ENCODE measurements at places on chromosomes 4 and X. TPM values are rescaled to one million over a fixed set of nuclear protein-coding genes. Genes with fewer than 3 reads are reported as not detected.

DNA sequence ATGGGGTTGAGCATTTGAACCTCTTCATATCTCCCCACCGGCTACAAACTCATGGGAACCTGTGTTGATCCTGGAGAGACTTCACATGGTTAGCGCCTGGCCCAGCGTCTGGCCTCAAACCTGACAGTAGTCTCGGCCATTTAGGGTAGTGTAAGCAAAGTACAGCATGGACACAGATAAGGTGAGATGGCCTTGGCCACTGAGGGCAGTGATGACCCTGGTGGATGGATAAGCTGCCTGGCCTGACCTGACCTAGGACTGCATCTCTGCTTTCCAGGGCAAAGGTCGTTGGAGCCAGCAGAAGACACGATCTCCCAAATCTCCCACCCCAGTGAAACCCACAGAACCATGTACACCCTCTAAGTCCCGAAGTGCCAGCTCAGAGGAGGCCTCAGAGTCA lies 51.7 kb downstream of the BCORL1 start:
- H3K27ac ChIP-seq: no peak overlapping the region
- no peaks in the 10 kb centered on the region for H3K4me1 ChIP-seq
- no peaks in the 10 kb centered on the region for H3K36me3 ChIP-seq
- no peak for DNase-seq
- no peak overlapping the region for H3K4me3 ChIP-seq
- no peaks in the 10 kb centered on the region for H3K27me3 ChIP-seq

SH3D19 gene
- 201 TPM for total RNA-seq

C4orf36 gene
- 0.27 TPM for total RNA-seq

GRCh38 chr4:109007976-109008375 lies 245.1 kb upstream of the ETNPPL start:
- no peak overlapping the region for H3K27ac ChIP-seq
- no peaks in the 10 kb centered on the region for H3K27me3 ChIP-seq
- no peaks in the 10 kb centered on the region for H3K36me3 ChIP-seq
- DNase-seq: no peak
- H3K4me1 ChIP-seq: no peaks in the 10 kb centered on the region

LEF1 gene
- 1.4 TPM for total RNA-seq

- H3K27me3 ChIP-seq: no peaks in the 10 kb centered on the region
- no peaks in the 10 kb centered on the region for H3K36me3 ChIP-seq
- no peak overlapping the region for H3K4me3 ChIP-seq
- no peak for DNase-seq
- H3K27ac ChIP-seq: no peak overlapping the region
- peaks cover 5% of the 10 kb centered on the region for H3K4me1 ChIP-seq
These were observed 15.2 kb downstream of the SEPTIN11 start for GRCh38 chr4:76964769-76965168.
